ENCODE measurements at places on chromosomes 12 and 14.

- DNase-seq: no peak
Measured at GRCh38 chr14:55514819-55515490, 65.1 kb upstream of the KTN1 start.

- DNase-seq: no peak
Measured at GRCh38 chr12:22355011-22355580, 20.6 kb upstream of the ST8SIA1 start.

GRCh38 chr12:123344086-123344485, 20.6 kb downstream of the SBNO1 start:
- DNase-seq: no peak

DNA sequence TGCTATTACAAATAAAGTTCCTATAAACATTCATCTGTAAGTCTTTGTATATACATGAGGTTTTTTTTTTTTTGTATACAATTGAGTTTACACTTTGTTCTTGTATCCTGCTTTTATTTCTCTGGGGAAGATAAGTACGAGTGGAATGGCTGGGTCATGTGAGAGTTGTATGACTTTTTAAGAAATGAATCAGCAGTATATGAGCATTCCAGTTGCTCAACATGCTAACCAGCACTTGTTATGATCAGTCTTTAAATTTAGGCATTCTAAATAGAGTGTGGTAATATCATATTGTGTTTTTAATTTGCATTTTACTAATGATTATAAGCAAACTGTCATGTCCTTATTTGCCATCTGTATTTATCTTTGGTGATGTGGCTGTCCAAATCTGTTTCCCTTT, 44.7 kb upstream of the AMIGO2 start:
- no peak for DNase-seq

GRCh38 chr12:71708658-71709057, 22.8 kb downstream of the TMEM19 start:
- DNase-seq: no peak

Measured in mesothelial cell of epicardium (in vitro differentiated cells).